ENCODE measurements at places on chromosomes 4 and X.

DNA sequence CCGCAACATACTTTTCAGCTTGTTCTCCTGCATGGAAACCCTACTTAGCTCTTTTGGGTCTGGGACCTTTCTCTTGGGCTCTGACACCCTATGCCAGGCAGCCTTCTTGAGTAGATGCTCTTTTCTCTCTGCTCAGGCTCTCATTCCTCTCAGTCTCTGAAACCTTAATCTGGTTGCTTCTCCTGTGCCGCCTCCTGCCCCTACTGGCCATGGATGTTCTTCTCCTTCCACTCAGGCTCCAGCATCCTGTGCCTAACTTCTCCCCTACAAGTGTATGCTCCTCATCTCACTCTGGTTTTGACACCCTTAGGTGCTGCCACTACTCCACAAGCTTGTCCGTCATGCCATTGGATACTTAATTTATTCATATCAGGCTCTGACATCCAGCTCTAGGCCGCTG is 15.2 kb downstream of the BLTP1 start:
- no peak for DNase-seq

DNA sequence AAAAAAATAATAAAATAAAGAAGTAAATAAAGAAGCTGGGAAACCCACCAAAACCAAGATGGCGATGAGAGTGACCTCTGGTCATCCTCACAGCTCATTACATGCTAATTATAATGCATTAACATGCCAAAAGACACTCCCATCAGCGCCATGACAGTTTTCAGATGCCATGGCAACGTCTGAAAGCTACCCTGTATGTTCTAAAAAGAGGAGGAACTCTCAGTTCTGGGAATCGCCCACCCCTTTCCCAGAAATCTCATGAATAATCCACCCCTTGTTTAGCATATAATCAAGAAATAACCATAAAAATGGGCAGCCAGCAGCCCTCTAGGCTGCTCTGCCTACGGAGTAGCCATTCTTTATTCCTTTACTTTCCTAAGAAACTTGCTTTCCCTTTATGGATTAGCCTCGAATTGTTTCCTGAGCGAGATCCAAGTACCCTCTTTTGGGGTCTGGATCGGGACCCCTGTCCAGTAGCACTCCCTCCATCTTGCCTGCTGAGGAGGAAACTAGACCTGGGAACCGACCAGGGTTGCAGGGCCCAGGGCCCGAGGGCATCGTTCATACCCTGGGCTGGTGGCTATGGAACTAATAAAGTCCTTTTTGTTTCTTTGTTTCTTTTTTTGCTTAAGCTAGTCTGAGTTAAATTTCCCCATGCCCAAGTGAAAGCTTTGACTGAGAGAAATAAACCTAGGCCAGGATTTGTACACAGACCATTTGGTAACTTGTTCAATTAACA is 30.9 kb downstream of the HTT-AS start:
- no peak for DNase-seq

GRCh38 chr4:12445711-12446235 is 1017.1 kb upstream of the HS3ST1 start:
- DNase-seq, result no peak

GRCh38 chrX:153059191-153060094 is 3.2 kb downstream of the PNMA3 start:
- no peak for DNase-seq

DNA sequence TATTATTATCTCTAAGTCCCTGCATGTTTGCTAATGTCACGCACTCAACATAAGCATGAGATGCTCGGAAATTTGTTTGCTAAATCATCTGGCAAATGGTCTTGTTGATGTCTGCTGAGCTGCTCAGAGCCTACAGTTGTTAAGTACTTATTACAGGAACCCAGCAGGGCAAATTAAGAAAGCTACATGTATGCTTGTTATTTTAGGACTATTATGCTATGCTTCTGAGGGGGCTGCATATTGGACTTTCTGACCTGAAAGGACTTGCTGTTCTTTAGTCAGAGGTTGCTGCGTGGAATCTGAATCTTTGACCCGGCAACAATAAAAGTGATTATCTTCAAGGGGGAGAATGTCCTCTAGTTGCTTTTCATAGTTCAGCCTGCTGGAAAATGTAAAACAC is 36.3 kb upstream of the TENM3 start:
- no peak for DNase-seq

GRCh38 chr4:15913631-15913970 is 24.9 kb downstream of the FGFBP1 start:
- DNase-seq, result no peak

DNA sequence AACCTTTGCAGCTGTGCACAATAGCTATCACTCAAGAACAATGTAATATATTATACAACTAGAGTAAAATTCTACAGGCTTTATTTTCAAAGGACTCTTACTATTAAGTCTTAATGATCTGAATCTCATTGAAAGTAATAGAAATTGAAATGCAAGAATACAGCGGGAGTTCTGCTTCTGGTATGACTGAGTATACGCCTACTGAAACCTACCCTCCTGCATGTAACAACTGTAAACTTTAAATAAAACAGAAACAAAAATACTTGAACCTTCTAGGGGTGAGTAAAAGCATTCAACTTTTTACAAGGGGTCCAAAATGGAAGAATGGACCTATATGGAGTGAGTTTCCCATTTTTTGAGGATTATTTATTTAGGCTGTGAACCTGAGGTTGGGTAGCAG is 13.5 kb downstream of the DCHS2 start:
- no peak for DNase-seq

- DNase-seq, result no peak
Observed at GRCh38 chr4:148261848-148262247, 180.4 kb downstream of the NR3C2 start.

DNA sequence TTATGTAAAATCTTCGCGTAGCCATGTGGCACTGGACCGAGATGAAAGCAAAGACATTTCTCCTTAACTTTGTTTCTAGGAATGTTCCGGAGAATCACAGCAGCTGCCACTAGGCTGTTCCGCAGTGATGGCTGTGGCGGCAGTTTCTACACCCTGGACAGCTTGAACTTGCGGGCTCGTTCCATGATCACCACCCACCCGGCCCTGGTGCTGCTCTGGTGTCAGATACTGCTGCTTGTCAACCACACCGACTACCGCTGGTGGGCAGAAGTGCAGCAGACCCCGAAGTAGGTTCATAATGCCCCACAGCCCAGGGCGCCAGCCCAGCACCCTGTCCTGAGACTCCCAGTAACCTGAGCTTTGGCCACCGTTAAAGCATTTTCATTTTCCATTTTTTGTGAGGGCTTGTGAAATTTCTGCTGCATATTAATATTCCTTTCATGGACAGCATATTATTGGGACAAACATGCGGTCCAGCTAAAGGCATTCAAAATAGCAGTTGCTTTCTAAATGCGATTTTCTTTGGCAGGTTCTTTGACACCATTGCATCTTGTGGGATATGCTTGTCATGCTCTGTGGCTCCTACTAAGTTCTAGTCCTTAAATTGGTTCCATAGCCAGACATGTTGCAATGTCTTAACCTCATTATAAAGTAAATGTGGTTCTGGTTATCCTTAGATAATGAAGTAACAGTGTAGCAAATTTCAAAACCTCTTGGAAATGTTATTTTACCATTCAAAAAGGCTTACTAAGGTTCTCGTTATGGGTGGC is 49.1 kb upstream of the MSANTD1 start:
- no peak for DNase-seq

DNA sequence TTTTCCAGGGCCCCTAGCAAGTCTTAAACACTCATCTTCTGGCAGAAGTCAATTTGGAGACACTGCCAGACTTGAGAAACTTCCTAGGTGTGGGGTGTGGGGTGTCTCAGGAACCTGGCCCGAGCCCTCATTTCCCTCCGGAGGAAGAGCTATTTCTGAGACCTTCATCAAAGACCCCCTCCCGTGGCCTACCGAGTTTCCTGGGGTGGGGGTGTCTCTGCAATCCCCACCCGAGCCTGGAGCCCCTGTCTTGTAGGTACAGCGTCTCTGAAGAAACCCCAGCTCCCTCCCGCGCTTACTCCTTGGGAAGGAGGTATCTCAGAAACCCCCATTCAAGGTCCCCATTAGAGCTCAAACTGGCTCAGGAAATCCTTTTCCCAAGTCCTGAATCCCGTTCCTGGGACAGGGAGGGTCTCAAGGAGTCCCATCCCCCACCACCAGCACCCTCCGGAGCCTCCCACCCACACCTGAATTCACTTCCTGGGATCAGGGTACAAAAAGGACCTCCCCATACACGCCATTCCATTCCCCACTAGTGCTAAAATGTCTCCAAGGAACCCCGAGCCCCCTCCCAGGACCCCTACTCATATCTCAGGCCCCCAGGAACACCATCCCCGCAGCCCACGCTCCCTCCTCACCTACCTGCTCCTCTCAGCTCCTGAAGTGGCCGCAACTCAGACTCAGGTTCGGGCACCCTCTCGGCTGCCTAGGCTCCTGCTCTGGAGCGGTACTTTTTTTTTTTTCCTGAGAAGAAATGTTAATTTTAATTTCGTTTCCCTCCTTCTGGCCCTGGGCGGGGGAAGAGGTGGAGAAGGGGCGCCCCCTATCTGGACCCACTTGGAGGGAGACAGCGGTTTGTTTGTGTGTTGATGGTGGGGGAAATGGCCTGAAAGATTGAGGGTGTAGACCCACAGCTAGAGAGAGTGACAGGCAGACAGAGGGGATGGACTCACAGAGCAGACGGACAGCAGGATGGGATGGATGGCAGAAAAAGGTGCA is 1.1 kb downstream of the SLC38A5 start:
- DNase-seq, result peak; percentile 48

DNA sequence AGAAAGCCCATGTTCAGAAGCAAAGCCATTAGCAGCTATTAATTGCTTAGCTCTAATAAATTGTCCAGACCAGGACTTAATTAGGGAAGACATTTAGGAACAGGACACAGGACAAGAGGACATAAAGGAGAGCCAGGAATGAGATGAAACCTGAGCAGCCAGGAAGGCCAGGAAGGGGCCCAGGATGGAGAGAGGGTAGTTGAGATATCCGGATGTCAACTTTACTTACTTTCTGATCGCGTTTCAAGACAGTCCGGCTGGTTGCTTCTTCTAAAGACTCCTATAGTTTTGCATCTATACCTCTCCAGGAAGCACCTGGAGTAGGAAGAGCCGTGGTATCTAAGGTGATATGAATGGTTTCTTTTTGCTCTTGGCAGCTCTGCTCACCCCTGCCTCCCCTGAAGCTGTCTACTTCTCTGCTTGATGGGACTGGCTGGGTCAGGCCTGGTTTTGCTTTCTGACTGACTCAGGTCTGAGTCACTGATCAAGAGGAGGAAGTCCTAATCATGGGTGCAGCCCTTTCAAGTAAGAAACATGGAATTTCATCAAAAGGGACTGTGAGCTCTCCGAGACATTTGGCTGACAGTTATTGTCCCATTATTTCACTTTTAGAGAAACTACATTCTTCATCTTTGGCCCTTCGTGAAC is 733.3 kb downstream of the RPA4 start:
- no peak for DNase-seq

GRCh38 chrX:150303386-150304097 is 59.6 kb upstream of the MAMLD1 start:
- no peak for DNase-seq

DNA sequence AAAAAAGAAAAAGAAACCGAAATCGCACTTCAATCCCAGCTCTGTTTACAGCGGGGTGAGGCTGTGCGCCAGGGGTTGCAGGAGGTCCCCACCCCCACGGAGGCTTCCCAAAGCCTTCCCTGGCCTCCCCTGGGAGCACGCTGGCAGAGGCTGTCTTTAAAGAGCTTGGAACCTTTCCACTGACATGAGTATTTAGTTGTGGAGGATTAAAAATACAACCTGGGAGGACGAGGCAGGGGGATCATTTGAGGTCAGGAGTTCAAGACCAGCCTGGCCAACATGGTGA is 69.1 kb downstream of the PPP2R2C start:
- DNase-seq, result no peak

DNA sequence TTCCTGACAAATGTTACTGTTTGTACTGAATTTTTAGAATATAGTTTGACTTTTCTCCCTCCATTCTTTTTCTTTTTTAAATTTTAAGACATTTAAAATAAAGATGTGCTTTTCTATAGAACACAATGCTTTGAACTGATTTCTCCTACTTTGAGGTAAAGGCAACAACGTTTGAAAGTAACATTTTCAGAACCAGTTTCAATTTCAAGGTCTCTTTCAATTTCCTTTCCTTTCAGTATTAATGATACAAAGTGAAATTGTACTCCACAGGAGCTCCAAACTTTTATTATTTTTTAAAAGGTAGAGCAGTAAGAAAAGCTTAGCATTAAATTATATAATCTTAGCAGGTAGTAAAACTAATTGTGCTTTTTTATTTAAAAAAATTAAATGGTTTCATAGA is 54.9 kb downstream of the NDST4 start:
- DNase-seq, result no peak

DNA sequence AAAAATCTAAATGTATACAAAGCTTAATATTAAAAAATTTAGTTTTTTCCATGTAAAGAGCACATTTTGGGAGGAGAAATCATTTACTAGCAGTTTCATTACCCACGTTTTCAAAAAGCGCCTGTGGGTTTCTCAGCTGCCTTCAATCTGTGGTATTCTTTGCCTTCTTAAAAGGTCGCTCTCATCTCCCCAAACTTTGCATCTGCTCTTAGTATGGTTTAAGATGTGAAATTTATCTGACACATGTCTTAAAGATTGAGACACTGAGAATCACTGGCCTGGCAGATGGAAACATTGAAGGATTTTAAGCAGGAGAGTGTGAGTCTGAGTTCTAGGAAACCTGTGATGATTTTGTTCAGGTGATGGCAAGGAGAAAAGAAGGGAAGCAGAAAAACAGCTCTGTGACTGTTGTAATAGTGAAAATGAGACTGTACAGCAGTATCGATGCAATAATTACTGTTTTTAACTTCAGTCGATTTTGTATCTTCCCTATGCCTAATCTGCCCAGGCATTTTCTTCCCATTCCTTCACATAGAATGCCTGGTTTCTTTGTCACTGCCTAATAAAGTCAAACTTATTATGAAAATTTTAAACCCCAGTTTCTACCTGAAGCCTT is 75.9 kb downstream of the PAQR3 start:
- DNase-seq, result no peak

- DNase-seq, result no peak
Observed at GRCh38 chrX:39507617-39508299, 590.0 kb downstream of the BCOR start.

DNA sequence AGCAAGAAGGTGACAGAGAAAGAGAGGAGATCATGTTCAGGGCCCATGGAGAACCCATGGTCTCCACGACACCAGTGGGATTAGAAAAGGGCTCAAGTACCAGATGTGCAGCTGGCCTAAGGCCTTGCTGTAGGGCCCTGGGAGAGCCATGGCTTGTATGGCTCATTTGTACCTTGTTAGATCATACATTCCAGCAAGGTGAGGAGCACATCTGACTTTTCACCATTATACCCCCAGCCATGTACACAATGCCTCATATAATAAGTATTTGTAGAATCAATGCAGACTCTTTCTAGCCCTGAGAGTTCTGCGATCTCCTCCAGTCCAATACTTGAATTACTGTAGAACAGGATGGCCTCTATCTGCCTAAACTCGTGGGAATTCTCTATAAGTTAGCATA is 94.2 kb upstream of the MAP3K15 start:
- DNase-seq, result no peak

Data from hematopoietic multipotent progenitor cell (in vitro differentiated cells).